ENCODE measurements at places on chromosomes 13 and 19. TPM values are rescaled to one million over a fixed set of nuclear protein-coding genes. Genes with fewer than 3 reads are reported as not detected.
A peak's percentile ranks its signal among the peaks of the same experiment; 100 is the strongest.

DNA sequence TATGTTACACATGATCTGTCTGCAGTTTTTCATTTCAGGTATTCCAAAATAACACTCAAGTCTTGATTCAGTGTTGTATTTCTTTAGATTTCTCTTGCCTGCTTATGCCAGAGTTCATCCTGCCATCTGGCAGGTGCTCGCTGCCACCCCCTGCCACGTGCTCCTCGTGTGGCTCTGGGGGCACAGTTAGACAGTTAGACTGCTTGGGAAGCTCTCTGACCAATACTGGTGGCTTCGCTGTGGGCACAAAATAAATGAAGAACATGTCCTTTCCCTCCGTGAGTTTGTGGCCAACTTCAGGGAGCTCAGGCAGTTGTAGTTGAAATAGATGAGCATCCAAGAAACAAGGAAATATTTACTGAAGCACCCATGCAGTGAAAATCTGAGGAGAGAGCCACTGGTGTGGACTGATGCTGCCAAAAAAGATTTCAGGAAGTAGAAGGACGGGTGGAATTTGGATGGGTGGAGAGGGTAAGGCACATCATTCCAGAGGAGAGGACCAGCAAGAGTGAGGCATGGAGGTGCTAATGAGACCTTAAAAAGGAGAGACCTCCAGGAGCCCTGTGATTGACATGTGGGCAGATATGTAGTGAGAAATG, 37.5 kb upstream of the GPR183 start:
- no peak overlapping the region for H3K4me3 ChIP-seq
- H3K27me3 ChIP-seq = no peaks in the 10 kb centered on the region
- no peak overlapping the region for H3K27ac ChIP-seq
- peaks cover 10% of the 10 kb centered on the region for H3K4me1 ChIP-seq
- no peak for DNase-seq

GRCh38 chr13:41002606-41003005, 16.5 kb downstream of the ELF1 start:
- peak overlapping the region; percentile 23 for H3K4me3 ChIP-seq
- H3K36me3 ChIP-seq = peaks cover 3% of the 10 kb centered on the region
- H3K27me3 ChIP-seq = no peaks in the 10 kb centered on the region
- no peak for DNase-seq
- H3K27ac ChIP-seq = peak overlapping the region; percentile 88

- peak within 1 kb of the TSS; percentile 58 for H3K4me3 ChIP-seq
- peak; percentile 96 for DNase-seq
- H3K27ac ChIP-seq = peak within 1 kb of the TSS; percentile 91
- no peaks in the 10 kb centered on the region for H3K27me3 ChIP-seq
Measured at GRCh38 chr19:52962394-52963246, at the start of gene ZNF816. TSS of gene ZNF816 (minus strand) at chr19:52962881. CDS start at chr19:52956089, 6,792 bp downstream.

The LMO7 gene
- 50.8 TPM for total RNA-seq

- DNase-seq = no peak
- H3K27me3 ChIP-seq = no peaks in the 10 kb centered on the region
- H3K4me3 ChIP-seq = peak overlapping the region; percentile 98
- H3K27ac ChIP-seq = peak overlapping the region; percentile 94
- H3K4me1 ChIP-seq = peaks cover 5% of the 10 kb centered on the region
Measured at GRCh38 chr13:39039041-39039440, 785 bp downstream of the NHLRC3 start.

- no peak for DNase-seq
- H3K4me1 ChIP-seq = peaks cover 24% of the 10 kb centered on the region
- peaks cover 29% of the 10 kb centered on the region for H3K27me3 ChIP-seq
Measured at GRCh38 chr19:47447470-47448359, 24.0 kb downstream of the SLC8A2 start.

DNA sequence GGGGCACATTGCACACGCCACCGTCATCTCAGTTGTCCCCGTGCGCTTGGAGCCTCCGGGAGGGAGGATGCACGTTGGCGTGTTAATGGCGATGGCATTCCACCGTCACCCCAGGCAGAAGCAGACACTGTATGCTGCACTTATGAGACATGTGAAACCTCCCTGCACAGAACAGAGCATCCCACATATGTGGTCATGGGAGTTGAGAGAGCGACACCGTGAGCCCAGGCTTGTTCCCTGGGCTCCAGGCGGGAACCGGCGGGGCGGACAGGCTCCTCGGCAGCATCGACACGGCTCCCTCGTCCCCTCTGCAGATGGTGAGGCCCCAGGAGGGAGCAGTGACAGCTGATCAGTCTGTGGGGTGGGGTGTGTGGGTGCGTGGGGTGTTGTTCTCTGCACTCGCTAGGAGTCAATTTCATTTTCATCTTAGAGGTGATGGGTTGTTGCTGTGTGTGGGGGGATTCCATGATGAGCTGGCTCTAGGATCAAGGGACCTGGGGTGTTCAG, 40.4 kb downstream of the CRTC1 start:
- no peaks in the 10 kb centered on the region for H3K4me1 ChIP-seq
- DNase-seq = no peak
- no peak overlapping the region for H3K4me3 ChIP-seq
- no peaks in the 10 kb centered on the region for H3K36me3 ChIP-seq
- no peaks in the 10 kb centered on the region for H3K27me3 ChIP-seq

DNA sequence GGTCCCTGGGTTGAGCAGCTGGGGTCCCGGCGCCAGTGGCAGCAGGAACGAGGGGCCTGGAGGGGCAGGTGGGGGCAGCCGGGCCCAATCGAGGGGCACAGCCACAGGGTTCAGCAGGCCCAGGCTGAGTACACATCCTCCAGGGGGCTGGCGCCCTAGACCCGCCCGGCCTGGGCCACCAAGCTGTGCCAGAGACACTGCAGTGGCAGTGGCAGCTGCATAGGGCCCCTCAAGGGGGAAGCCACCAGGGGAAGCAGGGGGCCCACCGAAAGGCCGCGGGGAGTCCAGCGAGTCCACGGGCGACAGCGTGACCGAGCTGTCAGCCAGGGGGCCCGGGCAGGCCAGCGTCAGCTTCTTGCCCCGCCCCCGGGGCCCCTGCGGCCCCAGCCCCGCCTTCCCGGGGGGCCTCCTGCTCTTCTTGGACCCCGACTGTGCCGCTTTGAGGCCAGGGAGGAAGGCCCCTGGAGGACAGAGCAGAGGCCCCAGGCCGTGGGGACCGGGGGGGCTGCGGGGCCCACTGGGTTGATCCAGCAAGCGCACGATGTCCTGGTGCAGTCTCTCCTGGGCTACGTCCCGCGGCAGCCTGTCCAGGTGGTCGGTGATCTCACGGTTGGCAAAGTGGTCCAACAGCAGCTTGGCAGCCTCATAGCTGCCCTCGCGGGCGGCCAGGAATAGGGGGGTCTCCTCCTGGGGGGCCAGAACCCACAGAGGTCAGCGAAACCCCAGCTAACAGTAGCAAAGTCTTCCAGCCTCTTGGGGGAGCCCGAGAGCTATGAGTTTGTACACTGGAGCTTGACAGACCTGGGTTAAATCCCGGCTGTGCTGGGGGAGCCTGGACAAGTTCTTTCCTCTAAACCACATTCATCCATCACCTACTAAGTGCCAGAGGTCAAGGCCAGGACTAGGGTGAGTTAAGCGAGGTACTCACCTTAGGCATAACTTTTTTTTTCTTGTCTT, 39.5 kb downstream of the NOTCH3 start:
- H3K27me3 ChIP-seq = no peaks in the 10 kb centered on the region
- no peaks in the 10 kb centered on the region for H3K4me1 ChIP-seq

The PCDH9 gene
- total RNA-seq = 5.0 TPM

DNA sequence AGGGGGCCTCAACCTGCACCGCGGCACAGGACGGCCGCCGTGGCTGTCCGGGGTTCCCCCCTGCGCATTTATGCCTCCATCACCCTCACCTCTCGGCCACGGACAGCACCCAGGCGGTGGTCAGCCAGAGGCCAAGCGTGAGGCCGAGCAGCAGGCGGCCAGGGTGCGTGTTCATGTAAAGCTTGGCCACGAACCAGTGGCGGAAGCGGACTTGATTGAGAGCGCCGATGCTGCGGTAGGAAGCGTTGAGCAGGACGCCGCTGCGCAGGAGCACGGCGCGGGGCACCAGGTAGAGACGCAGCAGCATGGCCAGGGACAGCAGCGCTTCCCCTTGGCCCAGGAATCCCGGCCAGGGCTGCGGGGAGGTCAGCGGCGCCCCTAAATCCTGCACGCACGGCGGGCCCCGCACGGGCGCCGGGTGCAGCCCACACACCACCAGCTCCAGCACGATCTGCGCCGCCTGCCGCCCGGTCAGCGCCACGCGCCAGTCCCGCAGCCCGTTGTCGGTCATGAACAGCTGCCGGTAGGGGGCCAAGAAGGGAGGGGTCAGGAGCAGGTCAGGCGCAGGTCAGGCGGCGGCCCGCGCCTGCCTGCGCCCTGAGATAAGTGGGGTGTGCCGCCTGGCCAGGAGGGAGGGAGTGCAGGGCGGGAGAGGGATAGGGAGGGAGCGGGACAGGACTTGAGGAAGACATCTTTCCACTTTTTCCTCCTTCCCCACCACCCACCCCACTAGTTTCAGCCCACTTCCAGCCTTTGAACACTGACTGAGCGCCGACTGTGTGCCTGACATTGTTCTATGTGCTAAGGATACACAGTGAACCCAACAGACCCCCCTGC, 6.5 kb downstream of the KCNN4 start:
- H3K27ac ChIP-seq = no peak overlapping the region
- no peak for DNase-seq
- H3K27me3 ChIP-seq = peaks cover 4% of the 10 kb centered on the region
- H3K4me3 ChIP-seq = no peak overlapping the region

GRCh38 chr19:3398114-3398899, 31.9 kb downstream of the NFIC start:
- no peaks in the 10 kb centered on the region for H3K4me1 ChIP-seq
- no peak for DNase-seq
- H3K36me3 ChIP-seq = no peaks in the 10 kb centered on the region

DNA sequence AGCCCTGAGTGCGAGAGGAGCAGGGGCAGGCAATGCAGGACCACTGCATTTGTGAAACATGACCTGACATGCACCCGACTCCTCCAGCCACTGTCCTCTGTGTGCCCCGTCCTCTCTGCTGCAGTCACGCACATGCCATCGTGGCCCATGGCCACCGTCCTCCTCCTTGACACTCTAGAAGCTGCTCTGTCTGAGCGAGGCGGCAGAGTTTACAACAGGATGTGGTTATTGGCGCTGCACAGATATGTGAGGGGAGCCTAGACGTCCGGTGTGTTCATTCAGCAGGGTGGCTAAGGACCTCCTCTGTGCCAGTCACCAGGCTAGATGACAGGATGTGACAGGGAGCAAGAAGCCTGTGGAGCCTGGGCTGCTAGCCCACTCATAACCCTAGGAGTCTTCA, 277.8 kb downstream of the FOXO1 start:
- H3K36me3 ChIP-seq = no peaks in the 10 kb centered on the region
- H3K27ac ChIP-seq = peak overlapping the region; percentile 80
- DNase-seq = peak; percentile 68

GRCh38 chr19:38079926-38080380, 144.1 kb downstream of the DPF1 start:
- DNase-seq = no peak
- H3K4me1 ChIP-seq = no peaks in the 10 kb centered on the region
- H3K4me3 ChIP-seq = no peak overlapping the region
- H3K36me3 ChIP-seq = no peaks in the 10 kb centered on the region
- no peaks in the 10 kb centered on the region for H3K27me3 ChIP-seq
- H3K27ac ChIP-seq = no peak overlapping the region

DNA sequence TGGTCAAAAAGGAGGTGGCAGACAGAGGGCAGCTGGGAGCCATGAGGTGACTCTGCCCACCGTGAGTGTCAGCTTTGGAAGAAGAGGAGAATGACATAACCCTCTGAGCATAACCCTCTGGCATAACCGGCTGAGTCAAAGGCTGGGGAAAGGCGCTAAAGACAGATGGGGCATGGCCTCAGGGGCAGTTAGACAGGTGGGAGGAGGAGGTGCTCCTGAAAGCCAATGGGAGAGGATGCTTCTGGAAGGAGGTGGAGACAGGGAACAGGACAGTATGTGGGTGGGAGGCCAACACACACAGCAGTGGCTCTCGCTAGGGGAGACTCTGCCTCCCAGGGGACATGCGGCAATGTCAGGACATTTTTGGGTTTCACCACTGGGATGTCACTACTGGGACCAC, 17.1 kb downstream of the ELAVL1 start:
- no peak for DNase-seq
- H3K4me1 ChIP-seq = no peaks in the 10 kb centered on the region
- no peaks in the 10 kb centered on the region for H3K27me3 ChIP-seq
- H3K27ac ChIP-seq = no peak overlapping the region
- H3K36me3 ChIP-seq = peaks cover 89% of the 10 kb centered on the region
- H3K4me3 ChIP-seq = no peak overlapping the region

The ABCA7 gene
- total RNA-seq = 23.4 TPM

The TSC22D1 gene
- total RNA-seq = 191 TPM

The ZNF534 gene
- total RNA-seq = 0.05 TPM

The ADAMTSL5 gene
- 0.05 TPM for total RNA-seq

DNA sequence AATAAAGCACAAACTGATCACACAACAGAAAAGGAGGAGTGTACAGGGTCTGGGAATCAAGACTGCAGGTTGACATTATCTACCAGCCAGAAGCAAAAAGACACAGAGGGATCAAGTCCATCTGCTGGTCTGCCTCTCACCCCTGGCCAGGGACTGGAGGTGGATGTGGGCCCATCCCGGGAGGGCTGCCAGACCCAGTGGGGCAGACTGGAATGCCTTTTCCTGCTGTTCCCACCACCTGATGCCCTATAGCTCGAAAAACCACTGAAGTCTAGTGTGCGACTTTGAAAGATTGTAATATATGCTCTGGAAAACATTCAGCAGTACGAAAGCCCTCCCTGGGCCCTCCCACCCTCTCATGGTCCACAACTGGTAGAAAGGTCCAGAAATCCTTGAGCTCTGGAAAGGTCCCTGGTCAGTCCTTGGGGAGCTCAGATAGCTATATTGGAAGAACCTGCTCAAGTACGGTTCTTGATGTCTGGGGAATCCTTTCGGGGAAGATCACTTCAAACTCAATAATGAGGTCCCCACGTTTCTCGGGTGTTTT, 2.6 kb downstream of the DNAJB1 start:
- H3K4me3 ChIP-seq = no peak overlapping the region
- H3K27me3 ChIP-seq = no peaks in the 10 kb centered on the region
- H3K4me1 ChIP-seq = peaks cover 49% of the 10 kb centered on the region
- H3K36me3 ChIP-seq = peaks cover 32% of the 10 kb centered on the region

The FCAR gene
- 0.71 TPM for total RNA-seq

The KLK3 gene
- 0.19 TPM for total RNA-seq

The LILRA2 gene
- 1.3 TPM for total RNA-seq

The SLC17A7 gene
- under 0.01 TPM for total RNA-seq

DNA sequence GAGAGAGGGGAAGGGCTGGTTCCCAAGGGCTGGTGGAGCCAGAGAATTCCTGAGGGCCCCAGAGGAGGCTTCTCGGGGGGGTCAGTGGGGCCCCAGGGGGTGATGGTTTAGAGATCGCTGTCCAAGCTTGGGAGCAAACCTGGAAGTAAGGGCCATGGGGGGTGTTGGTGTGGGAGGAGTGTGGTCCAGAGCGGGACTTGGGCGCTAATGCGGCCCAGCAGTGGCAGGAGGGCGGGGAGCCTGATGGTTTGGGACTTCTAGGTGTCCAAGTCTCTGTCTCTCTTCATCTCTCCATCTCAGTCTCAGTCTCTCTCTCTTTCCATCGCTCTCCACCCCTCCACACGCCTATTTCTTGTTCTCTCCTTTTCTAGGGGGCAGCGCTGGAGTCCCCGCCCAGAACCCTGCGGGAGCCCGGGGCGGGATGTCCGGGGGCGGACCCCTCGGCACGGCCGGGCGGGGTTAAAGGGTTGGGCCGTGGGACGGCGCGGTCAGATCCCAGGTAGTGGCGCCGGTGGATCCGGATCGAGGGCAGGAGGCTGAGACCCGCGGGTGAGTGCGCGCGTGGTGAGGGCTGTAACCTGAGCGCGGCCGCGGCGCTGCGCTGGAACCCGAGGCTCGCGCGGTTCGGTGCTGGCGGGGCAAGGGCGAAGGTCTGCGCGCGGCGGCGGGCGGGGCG, at the start of gene CYP4F22:
Gene CYP4F22 (plus strand): TSS at position 491 of the 676 bp plus-strand sequence. CDS start 16,812 bp downstream, outside the sequence.
- H3K4me3 ChIP-seq = no peak within 1 kb of the TSS
- peaks cover 21% of the 10 kb centered on the region for H3K27me3 ChIP-seq
- no peaks in the 10 kb centered on the region for H3K36me3 ChIP-seq
- no peak within 1 kb of the TSS for H3K27ac ChIP-seq
- H3K4me1 ChIP-seq = no peaks in the 10 kb centered on the region

All from thymus (tissue), 14 donors.